ENCODE measurements at places on chromosomes 7 and 10. TPM values are rescaled to one million over a fixed set of nuclear protein-coding genes. Genes with fewer than 3 reads are reported as not detected.

The GBX1 gene
- total RNA-seq, result not detected

- no peaks in the 10 kb centered on the region for H3K36me3 ChIP-seq
- no peak overlapping the region for H3K4me3 ChIP-seq
- H3K27ac ChIP-seq, result no peak overlapping the region
- no peaks in the 10 kb centered on the region for H3K27me3 ChIP-seq
- no peaks in the 10 kb centered on the region for H3K4me1 ChIP-seq
These were observed 103.5 kb downstream of the LHFPL3 start for GRCh38 chr7:104431930-104432329.

DNA sequence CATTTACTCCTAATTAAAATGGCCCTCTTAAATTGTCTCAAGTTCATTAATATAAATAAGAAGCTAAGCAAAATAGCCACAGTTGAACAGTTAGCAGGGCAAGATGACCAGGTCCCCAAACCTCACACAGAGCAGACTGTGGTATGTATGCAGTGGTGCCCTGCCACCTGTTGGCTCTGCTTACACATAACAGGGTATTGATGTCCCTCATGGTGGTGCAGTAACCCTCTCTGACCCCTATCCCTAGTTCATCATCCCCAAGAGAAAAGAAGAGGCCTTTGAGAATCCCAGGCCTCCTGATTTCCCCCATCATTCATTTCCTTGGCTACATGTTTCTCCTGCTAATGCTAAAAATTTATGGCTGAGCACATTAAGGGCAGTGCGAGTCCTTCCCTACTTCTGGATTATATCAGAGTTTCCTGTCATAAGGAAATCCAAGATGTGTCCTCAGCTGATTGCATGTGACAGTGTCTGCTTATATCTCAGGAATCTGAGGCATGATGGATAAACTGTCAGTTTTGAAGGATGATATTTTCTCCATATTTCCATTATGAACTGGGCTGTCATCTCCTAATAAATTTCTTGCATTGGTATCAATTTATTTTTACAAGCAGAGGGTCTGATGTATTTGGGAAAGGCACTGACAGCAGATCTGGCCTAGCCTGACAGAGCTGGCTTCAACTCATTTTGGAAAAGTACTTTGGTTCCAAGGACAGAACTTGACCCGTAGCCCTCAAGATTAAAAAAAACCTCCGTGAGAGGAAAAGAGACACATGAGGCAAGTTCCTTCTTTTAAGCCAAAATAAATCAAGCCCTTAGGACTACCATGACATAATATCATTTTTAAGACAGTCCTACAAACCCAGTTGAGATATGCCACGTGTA lies 880.6 kb downstream of the LRMDA start:
- H3K4me1 ChIP-seq, result no peaks in the 10 kb centered on the region
- DNase-seq, result no peak
- H3K27ac ChIP-seq, result no peak overlapping the region
- no peak overlapping the region for H3K4me3 ChIP-seq
- no peaks in the 10 kb centered on the region for H3K36me3 ChIP-seq

GRCh38 chr7:18572154-18572553 lies 76.6 kb downstream of the HDAC9 start:
- H3K36me3 ChIP-seq, result no peaks in the 10 kb centered on the region
- H3K27ac ChIP-seq, result no peak overlapping the region
- H3K4me1 ChIP-seq, result peaks cover 6% of the 10 kb centered on the region
- DNase-seq, result no peak
- no peaks in the 10 kb centered on the region for H3K27me3 ChIP-seq

DNA sequence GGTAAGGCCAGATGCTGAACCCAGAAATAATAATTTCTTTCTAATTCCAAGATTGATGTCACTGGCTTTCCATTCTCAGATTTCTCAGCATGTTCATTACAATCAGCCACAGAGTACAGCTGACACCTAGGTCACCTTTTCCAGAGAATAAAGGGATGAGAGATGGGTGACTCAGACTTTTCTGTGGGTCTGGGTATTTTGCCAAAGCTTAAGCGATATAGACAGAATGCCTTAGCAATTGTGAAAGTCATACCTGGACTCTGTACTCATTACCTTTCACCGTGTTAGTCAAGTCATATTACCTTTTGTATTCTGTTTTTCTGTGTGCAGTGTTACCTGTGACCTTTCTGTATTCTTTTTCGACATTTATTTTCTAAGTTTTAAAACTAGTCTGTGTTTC lies 10.6 kb upstream of the PRTFDC1 start:
- no peaks in the 10 kb centered on the region for H3K27me3 ChIP-seq
- H3K4me3 ChIP-seq, result no peak overlapping the region
- H3K27ac ChIP-seq, result no peak overlapping the region
- DNase-seq, result no peak
- H3K36me3 ChIP-seq, result no peaks in the 10 kb centered on the region

Data from Panc1 (cell line).